ENCODE measurements at places on chromosomes 13 and 19.

GRCh38 chr19:43455321-43456113 lies 9.9 kb downstream of the LYPD3 start:
- no peak for DNase-seq

DNA sequence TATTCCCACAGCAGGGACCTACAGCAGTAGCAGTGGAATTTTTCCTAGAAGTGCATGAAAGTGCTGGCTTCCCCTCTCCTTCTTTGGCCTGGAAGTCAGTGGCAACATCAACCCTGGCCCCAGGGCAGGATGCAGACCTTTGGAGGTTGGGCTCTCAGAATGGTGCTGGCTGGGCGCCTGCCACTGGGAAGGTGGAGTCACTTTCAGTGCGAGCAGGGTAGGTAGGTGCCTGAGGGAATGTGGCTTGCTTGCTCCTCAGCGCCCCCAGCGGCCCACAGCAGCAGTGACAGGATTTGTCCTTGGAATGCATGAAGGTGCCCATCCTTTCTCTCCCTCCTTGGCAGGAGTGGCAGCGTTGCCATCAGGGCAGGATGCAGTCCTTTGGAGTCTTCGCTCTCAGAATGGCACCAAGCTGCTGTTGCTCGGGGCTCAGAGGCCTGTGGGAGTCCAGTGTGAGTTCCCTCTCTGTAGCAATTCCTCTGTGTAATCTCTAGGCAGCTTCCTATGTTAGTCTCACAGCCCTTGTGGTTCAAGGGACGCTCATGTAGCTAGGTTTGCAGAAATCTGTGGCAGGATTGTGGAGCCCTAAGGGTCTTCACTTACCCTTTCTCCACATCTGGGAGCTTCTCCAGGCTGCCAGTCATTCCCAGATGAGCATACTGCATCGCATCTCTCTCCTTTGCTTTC lies 354.4 kb upstream of the DACH1 start:
- no peak for DNase-seq

DNA sequence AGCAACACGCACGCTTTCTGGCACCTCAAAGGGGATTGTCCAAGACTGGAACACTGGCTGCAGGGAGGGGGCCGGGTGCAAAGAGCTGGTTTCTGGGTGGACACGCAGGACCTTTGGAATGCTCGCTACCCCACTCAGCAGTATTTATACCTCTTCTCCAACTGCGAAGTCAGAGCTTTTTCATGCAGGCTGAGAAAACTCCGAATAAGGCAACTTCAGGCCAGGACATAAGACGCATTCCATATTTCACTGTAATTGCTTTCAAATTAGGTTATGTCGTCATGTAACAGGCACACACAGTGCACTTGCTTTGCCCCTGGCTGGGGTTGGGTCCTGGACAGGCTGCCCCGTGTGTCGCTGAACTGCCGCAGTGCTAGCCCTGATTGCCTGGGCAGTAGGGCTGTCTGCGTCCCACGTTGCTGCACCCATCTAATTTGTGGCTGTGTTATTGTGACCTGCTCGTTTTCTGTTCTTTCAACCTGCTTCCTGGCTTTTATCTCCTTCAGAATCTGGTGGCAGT lies 44.5 kb downstream of the ACTN4 start:
- DNase-seq, result no peak

DNA sequence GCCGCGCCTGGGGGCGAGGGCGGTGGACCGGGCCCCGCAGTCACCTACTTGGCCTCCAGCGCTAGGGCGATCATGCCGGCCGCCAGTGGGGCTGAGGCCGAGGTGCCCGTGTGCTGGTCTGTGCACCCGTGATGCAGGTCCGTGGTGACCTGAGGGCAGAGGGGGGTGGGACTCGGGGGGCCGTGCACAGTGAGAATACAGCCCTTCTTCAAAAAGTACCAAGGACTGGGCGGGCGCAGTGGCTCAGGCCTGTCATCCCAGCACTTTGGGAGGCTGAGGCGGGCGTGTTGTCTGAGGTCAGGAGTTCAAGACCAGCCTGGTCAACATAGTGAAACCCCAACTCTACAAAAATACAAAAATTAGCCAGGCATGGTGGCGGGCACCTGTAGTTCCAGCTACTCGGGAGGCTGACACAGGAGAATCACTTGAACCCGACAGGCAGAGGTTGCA lies 5.0 kb upstream of the C19orf25 start:
- DNase-seq, result no peak

- no peak for DNase-seq
Observed at GRCh38 chr13:45896285-45896684, 44.7 kb upstream of the SIAH3 start.

DNA sequence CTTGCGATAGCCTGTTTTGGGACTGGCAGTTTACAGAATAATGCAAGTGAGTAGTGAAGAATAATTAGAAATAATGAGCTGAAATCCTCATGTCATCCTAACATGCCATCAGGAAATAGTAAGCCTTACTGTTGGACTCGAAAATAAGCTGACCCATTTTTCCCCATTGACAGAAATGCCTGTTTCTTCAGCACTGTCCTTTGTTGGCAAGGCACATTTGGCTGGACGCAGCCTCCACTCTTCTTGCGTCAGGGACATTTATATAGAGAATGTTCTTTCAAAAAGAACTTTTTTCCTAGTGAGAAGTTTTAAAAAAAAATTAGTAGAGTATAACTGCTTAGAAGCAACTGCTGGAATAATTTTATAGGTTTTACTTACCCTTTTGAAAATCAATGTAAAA lies 47.1 kb downstream of the ARHGAP35 start:
- no peak for DNase-seq

- DNase-seq, result no peak
Observed at GRCh38 chr19:19206938-19207337, 3.7 kb upstream of the NR2C2AP start.

All from activated CD4-positive, alpha-beta T cell treated with anti-CD3 and anti-CD28 coated beads, Interleukin-2, amount 50 U/mL, for 4 hours (primary cell).